ENCODE measurements at places on chromosomes 4 and X. TPM values are rescaled to one million over a fixed set of nuclear protein-coding genes. Genes with fewer than 3 reads are reported as not detected.

DNA sequence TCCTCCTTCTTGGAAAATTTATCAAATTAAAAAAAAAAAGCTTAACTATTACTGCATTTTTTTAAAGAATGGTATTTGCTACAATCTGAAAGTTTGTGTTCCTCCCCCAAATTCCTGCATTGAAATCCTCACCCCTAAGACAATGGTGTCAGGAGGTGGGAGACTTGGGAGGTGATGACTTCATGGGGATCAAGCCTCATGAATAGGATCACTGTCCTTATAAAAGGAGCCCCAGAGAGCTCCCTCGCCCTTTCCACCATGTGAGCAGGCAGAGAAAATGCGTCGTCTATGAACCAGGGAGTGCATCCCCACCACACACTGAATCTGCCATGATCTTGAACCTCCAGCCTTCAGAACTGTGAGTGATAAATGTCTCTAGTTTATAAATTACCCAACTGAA lies 38.0 kb downstream of the DHRSX start:
- DNase-seq, result no peak

GRCh38 chrX:69140837-69141236 lies 24.4 kb downstream of the PJA1 start:
- DNase-seq, result no peak

GRCh38 chrX:47176101-47176740 lies 17.4 kb upstream of the UBA1 start:
- DNase-seq, result no peak

GRCh38 chr4:156898373-156899117 lies 73.1 kb downstream of the PDGFC start:
- DNase-seq, result no peak

The RELL1 gene
- total RNA-seq, result 45.9 TPM

GRCh38 chr4:21769404-21770147 lies 179.0 kb downstream of the KCNIP4 start:
- DNase-seq, result no peak

DNA sequence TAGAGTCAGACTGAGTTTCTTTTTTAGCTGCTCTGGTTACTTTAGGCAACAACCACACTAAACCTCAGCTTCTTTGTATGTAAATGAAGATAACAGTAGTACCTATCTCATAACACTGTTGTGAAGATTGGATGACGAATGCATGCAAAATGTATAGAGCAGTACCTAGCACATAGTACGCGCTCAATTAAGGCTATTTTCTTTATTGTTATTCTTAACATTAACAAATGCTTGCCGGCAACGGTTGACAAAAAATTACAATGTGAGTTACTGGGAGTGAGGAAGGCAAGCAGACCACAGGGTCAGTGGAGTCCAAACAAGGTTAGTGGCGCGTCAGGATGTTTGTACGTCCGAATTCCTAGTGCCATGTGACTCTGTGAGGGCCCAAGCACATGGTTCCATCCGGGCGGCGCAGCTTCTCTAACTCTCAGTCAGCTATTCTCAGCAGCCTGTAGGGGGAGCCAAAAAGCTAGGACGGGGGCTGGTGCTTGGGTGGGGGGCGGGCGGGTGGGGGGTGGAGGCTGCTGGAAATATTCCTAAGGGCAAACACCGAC lies 821 bp upstream of the NALF2 start:
- DNase-seq, result no peak

GRCh38 chr4:70651864-70652506 lies 14.3 kb downstream of the JCHAIN start:
- DNase-seq, result peak; percentile 2

DNA sequence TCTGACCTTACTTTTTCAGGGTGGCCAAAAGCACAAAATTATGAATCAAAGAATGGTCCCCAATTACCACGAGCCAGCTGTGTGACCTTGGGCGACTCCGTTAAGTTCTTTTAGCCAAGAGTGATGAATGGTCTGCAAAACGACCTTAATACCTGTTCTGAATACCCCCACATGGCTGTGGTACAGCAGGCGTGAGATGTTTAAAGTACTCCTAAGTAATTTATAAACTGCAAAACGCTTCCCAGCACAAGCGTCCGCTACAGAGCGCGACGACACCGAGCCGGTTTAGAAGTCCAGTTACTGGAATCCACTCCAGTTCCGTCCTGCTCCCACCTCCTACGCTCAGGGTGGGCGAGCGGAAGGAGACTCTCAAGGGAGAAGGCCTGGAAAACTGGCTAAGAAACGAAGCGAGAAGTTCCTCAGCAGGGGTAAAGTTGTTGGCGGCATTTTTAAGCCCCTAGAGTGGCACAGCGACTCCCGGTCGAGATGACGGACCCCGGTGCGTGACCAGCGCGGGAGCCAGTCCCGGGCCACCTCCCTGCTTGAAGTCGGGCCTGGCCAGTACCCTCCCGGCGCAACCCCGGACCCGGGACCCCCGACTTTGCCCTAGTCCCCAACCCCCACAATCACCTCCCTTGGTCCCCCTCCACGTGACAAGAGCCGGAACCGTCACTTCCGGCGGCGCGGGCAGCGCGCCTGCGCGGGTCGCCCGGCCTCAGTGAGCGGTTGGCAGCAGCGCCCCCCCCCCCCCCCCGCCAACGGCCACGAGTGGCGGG lies 659 bp upstream of the BMP2K start:
- peak; percentile 80 for DNase-seq

GRCh38 chrX:31836479-31836878 lies 764.6 kb upstream of the FTHL17 start:
- DNase-seq, result no peak

The NUP62CL gene
- total RNA-seq, result 2.2 TPM

The BRS3 gene
- total RNA-seq, result not detected

- DNase-seq, result no peak
Observed at GRCh38 chr4:126341927-126342326, 1027.2 kb downstream of the FAT4 start.

The AKAP14 gene
- not detected for total RNA-seq

DNA sequence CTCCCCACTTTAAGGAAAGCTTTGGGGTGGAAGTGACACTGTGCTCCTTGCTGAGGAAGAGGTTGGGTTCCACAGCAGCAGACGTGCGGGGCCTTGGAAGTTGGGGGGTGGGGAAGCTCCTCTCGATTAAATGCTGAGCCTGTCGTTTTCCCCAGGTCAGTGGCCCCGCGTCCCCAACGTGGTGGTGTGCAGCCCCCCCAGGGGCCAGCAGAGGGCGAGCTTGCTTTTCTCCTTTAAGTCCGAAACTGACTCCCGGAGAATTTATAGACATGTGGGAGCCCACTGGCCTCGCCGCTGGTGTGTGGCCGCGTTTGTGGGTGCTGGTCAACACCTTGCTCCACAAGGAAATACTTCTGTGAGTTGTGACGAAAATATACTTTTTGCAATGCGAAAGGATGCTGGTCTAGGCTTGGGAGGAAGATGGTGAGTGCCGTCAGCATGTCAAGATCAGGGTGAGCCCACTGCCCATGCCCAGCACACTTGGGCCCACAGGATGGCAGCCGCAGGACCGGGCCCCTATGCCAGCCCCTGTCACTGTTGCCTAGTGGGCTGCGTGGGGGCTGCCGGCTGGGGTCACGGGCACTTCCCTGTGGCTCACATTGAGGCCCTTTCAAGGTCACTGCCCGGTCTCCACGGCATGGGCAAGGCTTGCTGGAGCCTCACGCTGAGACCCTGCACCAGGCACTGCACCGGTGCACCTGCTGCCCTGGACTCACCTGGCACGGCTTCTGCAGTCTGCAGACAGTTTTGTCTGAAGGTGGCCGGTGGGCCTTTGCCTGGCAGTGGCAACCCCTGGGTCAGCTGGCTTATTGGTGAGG lies 9.4 kb downstream of the UVSSA start:
- peak; percentile 53 for DNase-seq

DNA sequence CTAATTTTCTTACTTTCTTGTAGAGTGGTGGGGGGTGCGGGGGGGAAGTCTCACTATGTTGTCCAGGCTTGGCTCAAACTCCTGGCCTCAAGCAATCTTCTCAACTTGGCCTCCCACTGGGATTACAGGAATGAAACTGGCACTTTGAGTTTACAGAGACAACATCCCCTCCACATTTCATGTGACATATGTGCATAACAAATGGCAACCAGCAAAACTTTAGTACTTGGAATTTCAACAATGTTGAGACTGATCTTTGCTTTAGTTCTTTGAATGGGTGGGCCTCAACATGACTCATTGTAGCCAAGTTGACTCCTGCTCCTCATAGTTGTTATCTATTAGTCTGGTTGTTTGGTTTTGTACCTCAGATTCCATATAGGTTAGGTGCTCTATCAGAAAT lies 11.4 kb upstream of the FMR1 start:
- no peak for DNase-seq

The SLC10A6 gene
- not detected for total RNA-seq

DNA sequence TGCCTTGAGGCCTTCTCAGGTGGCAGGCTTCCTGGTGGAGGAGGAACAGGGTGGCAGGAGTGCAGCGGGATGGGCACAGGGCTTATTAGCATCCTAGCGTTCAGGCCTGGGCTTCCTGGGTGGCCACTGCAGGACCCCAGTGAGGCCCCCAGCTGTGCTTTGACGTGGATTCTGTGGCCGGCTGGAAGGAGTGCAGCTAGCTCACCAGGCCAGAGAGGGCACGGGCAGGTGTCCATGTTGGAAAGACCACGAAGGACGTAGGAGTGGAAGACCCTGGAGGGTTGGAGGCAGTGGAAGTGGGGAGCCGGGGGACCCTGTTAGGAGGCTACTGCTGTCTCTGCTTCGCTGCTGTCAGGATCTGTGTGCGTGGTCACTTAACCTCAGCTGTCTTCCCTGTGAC lies 13.3 kb upstream of the TADA2B start:
- DNase-seq, result no peak

DNA sequence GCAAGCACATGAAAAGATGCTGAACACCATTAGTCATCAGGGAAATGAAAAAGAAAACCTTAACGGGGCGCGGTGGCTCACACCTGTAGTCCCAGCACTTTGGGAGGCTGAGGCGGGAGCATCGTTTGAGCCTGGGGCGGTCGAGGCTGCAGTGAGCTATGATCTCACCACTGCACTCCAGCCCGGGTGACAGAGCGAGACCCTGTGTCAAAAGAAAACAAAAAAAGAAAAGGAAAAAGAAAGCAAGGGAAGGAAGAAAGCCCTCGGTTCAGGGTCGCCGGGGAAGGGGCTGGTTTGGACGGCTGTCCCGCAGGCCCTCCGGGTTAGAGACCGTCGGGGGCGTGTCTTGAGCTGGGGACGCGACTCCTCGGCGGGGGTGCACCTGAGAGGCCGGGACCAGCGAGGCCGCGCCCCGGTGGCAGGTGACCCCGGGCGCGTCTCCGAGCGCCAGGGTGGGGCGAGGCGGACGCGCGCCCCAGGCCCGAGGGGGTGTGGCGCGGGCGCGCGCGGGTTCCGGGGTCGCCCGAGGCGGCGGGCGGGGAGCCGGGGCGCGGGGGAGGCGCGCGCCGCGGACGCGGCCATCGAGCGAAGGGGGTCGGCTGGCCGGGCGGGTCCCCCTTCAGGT lies 478 bp upstream of the PLXNA3 start:
- DNase-seq, result peak; percentile 20

The GLRA2 gene
- total RNA-seq, result not detected

The HELQ gene
- 6.2 TPM for total RNA-seq
